ENCODE measurements at places on chromosomes 3 and 15.

GRCh38 chr3:35448681-35449080, 190.6 kb upstream of the ARPP21 start:
- no peak for DNase-seq

- DNase-seq: no peak
These were observed 33.4 kb downstream of the PDZRN3 start for GRCh38 chr3:73591286-73591800.

DNA sequence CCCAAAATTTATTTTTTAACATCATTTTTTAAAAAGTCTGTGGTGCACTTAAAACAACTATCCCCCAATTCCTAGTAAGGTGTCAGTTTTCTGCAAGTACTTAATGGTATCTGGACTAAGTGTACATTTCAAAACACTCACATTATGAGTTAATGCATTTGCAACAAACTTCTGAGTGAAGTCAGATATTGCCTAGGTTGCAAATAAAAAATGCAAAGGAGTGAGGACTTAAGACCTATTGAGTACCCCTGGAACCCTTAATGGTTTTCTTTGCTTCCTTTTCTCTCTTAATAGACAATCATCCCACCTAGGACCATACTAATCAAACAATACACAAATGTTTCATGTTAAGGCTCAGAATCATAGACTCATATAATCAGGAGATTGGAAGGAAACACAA, 1.8 kb upstream of the P2RY1 start:
- DNase-seq: no peak

DNA sequence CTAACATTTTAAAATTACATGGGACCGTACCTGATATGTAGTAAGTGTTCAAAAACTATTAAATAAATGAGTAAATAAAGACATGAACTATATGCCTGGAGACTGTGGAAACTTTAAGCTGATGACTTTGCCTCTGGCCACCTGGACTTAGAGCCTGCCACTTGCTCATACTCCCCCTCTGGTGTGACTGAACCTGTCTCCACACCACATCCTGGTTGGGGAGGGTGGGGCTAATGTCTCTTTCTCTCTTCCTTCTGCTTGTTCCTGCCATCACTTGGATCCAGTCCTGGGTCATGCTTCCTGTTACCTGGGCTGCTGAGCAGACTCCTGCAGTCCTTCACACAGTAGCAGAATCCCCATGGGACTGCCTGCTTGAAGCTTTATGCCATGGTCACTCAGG, 8.2 kb upstream of the TMEM158 start:
- no peak for DNase-seq

- DNase-seq: no peak
These were observed at the start of gene TLR9 for GRCh38 chr3:52225452-52226228. Gene TLR9, minus strand, starts transcription at chr3:52225645. Its CDS starts 116 bp downstream, at chr3:52225529.

DNA sequence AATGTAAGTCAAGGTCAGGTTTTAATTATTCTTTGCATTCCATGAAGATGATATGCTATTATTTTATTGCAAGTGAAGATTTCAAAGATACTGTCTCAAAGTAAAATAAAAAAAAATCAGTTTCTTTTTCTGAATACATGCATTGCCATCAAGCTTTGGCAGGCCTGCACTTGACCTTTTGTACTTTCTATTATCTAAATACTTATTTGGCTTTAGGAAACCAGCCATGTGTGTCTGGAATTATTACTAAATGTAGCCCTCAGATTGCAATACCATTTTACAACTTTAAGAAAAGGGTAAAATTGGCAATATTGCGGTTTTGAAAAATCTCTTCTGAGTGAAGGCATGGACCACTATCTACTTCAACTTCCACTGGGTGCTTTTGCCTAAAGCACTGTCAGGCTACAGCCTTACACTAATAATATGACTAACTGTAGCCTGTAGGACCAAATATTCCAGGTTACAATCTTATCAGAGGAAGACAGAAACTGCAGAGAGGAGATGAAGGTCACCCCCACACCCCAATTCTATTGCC, 349.4 kb upstream of the DCBLD2 start:
- no peak for DNase-seq

DNA sequence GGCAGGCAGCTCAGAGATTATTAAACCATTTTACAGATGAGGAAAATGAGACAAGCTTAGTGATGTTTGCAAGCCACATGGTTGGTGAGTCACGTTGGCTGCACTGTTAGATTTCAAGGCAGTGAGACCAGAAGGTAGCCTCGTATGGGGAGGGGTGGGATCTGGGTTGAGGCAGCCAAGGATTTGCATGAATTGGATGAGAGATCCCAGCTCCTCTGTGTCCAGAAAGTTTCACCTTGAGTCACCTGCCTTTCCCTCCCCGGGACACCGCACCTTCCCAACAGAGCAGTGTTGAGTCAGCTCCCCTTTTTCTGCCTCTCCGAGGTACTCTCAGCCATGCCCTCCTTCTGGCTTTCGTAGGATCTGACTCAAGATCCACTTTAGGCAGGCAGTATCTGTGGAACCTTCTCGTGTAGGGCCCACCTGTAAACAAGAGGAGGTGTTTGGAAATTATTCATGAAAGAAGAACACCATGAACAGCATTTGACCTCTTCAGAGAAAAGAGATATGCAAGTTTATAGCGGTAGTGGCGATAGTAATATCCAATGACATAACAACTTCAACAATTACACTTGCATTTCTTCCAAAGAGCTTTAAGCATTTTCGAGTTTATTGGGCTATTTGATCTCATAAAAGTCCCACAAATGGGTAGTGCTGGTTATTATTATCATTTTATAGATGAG, 46.8 kb upstream of the VPS8 start:
- DNase-seq: no peak

DNA sequence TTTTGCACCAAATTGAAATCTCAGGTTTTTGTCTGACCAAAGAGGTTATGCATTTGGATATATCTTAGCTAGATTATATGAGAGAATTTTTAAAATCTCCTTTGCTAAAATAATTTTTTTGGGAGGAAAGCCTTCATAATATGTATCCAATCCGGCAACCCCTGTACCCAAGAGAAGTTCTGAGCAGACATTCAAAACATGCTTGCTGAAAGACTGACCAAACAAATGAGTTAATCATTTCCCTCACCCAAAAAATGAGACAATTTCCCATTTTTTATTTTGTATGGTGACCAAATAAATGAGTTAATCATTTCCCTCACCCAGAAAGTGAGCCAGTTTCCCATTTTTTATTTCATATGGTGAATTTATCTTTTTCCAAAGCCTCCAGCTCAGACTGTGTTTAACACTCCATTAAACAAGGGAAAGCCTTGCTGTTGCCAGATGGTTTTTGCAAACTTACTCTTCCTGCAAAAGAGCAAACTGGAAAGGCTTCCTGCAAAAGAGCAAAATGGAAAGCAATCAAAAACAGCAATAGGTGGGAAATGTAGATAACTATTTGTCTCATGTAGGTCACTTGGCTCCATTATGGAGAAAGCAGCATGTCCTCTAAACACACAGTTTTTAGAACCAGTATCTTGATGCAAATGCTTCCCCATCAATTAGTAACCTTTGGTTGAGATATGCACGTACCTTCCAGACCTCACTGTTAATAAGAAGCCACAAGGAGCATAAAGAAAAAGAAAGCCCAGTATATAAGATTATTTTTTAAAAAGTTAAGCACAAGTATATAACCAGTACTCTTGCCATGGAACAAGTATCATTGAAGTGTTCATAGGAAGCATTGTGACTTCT, 78.4 kb upstream of the OSTN start:
- no peak for DNase-seq

- DNase-seq: no peak
These were observed 134.7 kb downstream of the ADAMTS17 start for GRCh38 chr15:100207053-100207452.

- DNase-seq: no peak
These were observed 66.4 kb downstream of the SRGAP3 start for GRCh38 chr3:9183011-9183410.

DNA sequence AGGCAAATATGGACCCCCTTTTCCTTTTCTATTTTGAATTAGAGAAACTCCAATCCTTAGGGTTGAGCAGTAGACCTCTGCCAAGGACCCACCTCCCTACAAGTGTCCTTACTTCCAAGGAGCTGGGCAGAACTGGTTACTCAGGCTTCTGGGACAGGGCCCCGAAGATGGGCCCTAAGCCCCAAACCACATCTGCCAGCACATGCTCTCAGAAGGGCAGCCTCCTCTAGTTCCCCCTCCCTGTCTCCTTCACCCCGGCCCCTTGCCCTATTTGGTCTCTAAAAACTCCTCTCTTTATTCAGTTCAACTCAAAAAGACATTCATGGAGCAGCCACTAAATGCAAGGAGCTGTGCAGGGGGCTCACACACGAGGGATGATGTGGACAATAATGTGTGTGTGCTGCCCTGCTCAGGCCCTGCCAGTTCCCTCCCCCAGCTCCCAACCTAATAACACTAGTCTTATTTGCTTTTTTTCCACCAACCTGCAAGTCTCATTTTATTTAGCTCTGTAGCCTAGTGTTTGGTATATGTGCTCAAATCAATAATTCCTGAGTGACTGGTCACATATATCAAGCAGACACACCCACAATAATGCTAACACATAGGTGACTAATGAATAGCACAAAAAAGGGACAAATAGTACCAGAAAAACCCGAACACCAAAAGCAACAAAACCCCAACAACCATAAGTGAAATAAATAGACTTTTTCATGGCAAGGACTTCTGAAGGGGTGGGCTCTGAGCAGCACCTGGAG, 12.2 kb downstream of the ZDHHC3 start:
- DNase-seq: no peak

- no peak for DNase-seq
These were observed 24.5 kb downstream of the MB21D2 start for GRCh38 chr3:192892981-192893700.

GRCh38 chr3:99355465-99355864, 282.9 kb upstream of the COL8A1 start:
- DNase-seq: no peak

DNA sequence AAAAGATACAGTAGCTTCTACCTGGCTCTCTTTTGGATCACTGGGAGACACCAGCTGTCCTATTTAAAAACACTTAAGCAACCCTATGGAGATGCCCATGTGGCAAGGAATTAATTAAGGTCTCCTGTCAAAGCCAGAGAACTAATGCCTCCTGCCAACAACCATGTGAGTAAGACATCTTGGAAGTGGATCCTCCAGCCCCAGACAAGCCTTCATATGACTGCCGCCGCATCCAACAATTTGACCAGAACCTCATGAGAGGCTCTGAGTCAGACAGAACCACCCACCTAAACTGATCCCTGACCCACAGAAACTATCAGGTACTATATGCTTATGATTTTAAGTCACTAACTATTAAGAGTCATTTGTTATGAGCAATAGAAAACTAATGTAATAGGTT, 22.3 kb downstream of the IFT80 start:
- no peak for DNase-seq

GRCh38 chr3:41207355-41207754, 8.1 kb downstream of the CTNNB1 start:
- DNase-seq: no peak

DNA sequence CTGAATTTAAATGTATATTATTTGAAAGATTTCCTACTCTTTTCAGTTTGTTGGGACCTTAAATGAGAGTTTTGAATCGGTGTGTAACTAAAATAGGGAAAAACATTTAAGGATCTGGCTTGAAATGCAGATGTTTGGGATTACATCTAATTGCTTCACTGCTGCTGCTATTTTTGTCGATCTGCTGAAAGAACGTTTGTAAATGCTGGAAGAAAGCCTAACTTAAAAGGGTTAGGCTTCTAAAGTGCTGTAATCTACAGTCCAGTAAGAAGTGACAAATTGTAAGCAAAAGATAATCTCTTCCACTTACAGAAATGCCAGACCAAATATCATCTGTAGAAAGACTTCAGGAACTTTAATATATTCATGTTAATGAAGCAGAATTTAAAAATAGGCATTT, 691.6 kb downstream of the ZNF385D start:
- no peak for DNase-seq

- DNase-seq: no peak
These were observed 67.0 kb downstream of the SETD2 start for GRCh38 chr3:47096959-47097358.

- DNase-seq: no peak
These were observed 723.8 kb downstream of the MECOM start for GRCh38 chr3:168939651-168940238.

DNA sequence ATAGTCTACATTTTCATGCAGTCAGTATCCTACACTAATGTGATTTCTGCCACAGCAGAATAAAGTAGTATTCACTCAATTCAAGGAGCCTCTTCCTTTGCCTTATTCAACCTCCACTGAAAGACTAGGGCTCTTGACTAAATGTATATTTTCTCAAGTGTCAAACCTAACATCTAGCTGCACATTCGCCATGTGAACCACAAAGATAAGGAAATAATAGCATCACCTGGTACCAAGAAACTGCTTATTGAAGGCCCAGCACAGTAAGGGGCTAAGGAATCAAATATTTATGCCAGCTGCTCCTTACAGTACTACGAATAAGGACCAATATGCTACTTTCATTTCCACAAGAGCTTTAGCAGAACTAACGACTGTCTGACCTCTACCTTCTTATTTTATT, 1.3 kb downstream of the SRP14 start:
- no peak for DNase-seq

GRCh38 chr15:48340111-48340510, 8.9 kb downstream of the DUT start:
- DNase-seq: no peak

GRCh38 chr3:67715971-67716370, 61.6 kb upstream of the SUCLG2 start:
- DNase-seq: no peak

DNA sequence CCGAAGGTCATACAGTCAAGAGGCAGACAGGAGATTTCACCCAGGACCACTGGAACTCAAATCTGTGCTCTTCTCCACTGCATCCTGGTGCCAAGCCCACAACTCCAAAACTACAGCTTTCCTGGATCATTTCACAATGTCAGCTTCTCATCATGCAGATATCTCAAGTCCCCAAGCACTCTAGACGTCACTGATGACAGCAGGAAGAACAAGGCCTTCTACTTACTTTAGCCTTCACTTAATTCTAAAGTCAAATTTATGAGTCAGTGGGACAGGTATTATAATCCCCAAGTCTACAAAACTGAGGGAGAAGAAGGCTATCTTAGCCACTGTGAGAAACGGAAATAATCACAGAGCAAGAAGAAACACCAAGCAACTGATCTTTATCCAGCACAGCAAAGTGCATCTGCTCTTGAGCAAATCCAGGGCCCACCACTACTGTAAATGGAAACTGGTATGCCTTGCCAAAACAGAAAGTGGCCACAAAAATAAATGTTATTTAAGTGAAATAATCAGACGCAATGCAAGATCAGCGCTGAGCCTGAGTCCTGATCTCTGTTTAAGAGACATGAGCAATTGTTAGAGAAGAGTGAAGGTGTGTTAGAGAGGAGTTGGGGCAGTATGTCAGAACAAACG, 928 bp downstream of the RAD18 start:
- no peak for DNase-seq
